Stimulated activated CD4-positive, alpha-beta T cell treated with anti-CD3 and anti-CD28 coated beads, Interleukin-1b, Interleukin-23, amount 100 ng/mL, for 48 hours (primary cell): ENCODE measurements at places on chromosomes 16 and 17.

GRCh38 chr16:2531371-2531695 is at the start of gene CEMP1:
CEMP1 (minus strand) TSS chr16:2531408; CDS start chr16:2531073, 335 bp downstream.
- no peak for DNase-seq

DNA sequence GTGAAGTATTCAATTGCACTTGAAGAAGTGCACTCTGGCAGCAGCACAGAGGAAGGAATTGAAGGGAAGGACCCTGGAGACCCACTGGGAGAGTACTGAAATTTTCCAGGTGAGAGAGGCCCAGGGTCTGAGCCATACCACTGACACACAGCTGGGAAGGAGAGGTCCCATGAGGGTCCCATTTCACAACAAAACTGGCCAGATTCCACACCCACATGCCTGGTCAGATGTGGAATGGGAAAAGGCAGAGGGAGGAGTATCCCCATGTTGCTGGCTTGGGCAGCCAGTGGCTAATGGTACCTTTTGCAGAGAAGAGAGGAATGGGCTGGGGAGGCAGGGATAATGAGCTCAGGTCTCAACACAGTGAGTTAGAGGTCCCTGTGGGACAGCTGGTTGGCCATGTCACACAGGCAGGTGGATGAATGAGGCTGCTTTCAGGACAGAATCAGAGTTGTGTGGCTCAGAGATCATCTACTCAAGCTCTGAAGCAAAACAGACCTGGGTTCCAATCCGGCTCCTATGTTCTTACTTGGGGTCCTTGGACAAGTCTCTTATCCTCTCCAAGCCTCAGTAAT is 26.2 kb upstream of the NGFR start:
- no peak for DNase-seq

- DNase-seq, result no peak
Measured at GRCh38 chr17:79621151-79621943, 10.5 kb upstream of the RBFOX3 start.

DNA sequence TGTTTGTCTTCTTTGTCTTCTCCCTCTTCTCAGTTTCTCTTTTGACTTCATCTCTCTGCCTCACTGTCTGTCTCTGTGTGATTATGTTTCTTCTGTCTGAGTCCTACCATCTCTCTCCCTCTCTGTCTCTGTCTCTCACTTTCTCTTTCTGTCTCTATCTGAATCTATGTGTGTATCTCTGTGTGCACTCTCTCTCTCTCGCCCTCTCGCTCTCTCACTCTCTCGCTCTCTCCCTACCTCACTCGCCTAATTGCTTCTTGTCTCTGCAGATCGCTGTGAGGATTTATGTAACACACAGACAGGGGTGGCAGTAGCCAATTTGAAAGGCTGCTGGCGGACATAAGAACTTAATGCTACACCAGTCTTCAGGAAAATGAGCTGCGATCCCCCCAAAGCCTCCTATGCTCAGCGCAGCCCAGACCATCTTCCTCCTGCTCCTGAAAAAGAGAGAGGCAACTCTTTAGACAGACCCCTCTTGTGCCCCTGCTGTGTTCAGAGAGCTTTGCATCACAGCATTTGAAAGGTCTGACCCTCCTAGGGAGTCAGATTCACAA is 140.9 kb downstream of the CCT6B start:
- DNase-seq, result no peak

- no peak for DNase-seq
Measured at GRCh38 chr17:10018461-10018891, 113.4 kb upstream of the RCVRN start.

- DNase-seq, result peak; percentile 81
Measured at GRCh38 chr16:89241187-89242007, 23.9 kb downstream of the ZNF778 start.

GRCh38 chr16:31009894-31010584 is 399 bp downstream of the STX1B start:
- no peak for DNase-seq

- DNase-seq, result no peak
Measured at GRCh38 chr17:76893623-76894334, 25.6 kb downstream of the MGAT5B start.

DNA sequence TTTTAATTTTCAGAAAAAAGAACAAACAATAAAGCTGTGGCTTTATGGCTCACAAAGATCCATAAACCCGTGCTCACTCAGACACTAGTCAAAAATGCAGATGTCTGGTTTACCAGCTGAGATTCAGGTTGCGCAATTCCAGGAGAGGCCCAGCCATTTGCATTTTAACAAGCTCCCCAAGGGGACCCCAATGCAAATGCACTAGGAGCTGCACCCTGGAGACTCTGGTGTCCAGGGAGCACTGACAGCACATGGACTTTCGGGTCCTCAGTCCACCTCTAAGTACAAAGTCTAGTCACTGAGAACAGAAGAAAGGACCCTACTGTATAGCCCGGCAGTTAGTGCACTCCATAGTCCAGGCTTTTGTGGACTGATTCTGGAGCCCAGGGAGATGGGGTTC is 326.3 kb downstream of the MAF start:
- no peak for DNase-seq

DNA sequence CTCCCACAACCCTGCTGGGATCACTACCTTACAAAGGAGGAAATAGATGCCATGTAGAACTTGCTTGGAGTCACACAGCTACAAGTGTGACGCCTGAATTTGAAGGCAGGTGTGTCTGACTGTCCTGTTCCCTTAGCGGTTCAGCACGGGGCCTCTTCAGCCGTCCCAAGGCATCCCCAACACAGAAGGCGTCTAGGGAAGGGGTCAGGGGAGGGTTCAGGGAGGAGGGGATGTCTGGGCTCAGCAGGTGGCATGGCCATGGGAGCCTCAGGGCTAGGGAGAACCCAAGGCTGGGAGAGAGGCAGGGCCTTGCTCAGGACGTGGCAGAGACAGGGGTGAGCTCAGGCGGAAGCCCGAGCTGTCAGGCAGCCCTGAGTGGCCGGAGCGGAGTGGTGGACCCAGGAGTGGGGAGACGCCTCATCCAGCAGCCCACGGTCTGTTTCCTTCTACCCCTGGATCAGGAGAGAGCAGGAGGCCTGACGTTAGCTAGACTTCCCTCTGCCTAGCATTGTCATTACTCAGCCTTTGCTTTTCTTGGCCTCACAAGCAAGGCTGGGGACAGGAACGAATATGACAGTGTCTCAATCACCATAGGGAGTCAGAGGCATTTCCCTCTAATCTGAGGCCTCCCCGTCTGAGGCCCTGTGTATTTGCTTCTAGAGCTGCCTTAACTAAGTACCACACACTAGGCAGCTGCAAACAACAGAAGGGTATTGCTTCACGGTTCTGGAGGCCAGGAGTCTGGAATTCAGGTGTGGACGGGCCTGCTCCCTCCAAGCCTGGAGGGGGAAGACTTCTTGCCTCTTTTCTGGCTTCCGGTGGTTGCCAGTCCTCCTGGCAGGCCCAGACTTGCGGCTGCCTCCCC is 31.3 kb upstream of the ANKRD40CL start:
- DNase-seq, result no peak

DNA sequence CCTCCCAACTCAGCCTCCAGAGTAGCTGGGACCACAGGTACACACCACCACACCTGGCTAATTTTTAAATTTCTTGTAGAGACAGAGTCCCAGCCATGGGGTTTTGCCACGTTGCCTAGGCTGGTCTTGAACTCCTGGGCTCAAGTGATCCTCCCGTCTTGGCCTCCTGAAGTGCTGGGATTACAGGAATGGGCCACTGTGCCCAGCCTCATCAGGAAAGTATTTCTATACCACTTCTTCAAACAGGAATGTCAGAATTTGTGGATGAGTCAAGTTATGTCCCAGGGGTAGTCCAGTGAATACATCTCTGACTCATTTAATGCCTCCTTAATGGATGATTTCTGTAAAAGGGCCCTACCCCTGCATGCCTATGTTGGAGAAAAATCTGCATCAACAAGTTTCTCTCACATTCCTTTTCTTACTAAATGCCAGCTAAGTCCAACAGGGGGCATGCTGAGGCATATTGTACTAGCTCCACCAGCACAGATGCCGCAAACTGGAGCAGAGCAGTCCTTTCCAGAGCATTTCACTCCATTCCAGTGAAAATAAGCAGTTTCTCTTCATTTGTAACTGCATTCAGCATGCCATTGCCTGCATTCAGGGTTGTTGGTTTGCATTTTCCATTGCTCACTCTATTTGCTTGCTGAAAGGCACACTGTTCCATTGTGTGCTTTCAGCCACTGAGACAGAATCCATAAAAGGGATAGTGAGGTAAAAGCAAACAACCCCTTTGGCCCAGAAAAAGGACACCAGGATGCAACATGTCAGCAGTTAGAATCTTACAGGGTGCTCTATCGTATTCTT is 5.3 kb upstream of the CAVIN1 start:
- no peak for DNase-seq

GRCh38 chr17:57783338-57783742 is 38.2 kb upstream of the CCDC182 start:
- peak; percentile 79 for DNase-seq

DNA sequence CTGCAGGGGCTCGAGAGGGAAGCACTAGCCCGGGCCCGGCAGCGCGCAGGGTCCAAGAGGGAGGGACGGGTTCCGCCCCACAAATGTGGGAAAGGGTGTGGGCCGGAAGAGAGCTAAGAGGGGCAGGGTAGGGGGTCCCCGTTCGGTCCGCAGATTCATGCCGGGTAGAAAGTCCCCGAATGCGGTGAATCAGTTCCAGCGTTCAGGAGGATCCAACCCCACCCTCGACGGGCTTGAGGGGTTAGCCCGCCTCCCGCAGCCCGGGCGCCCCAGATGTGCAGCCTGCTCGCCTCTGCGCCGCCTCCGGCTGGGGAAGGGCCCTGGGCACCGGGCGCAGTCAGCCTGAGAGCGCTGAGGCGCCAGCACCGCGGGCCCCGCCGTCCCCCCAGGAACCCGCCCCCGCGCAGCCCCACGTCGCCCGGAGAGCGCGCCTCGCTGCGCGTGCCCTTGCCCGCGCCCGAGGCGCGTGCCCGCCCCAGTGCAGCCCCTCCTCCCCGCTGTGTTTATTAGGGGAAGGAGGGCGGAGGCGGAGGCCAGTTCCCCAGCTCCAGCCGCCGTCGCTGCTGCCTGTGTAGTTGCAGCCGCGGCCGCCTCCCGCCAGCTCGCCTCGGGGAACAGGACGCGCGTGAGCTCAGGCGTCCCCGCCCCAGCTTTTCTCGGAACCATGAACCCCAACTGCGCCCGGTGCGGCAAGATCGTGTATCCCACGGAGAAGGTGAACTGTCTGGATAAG is at the start of gene LASP1:
Gene LASP1, plus strand, starts transcription at position 533 of the 733 bp plus-strand sequence. Its CDS starts 132 bp downstream, at position 665.
- peak; percentile 89 for DNase-seq

GRCh38 chr17:81402530-81402941 is 7.3 kb downstream of the BAHCC1 start:
- no peak for DNase-seq

DNA sequence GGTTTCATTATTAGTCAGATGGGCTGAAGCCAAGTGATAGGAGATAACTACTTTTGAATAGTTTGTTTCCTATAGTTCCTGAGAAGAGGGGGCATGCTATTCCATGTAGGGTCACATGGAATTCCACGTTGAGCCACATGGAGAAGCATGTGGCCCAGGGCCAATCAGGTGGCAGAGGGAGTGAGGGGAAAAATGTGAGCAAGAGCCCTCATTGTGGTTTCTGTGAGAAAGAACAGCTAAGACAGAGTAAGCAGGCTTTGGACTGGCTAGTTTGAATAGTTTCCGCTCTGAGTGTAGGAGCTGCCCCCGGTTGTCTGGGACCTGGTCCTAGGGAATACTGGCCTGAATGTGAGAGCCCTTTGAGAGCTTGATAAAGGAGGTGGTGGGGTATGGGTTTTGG is 69.9 kb upstream of the CNTNAP4 start:
- DNase-seq, result no peak

GRCh38 chr16:1785846-1786170 is 3.0 kb downstream of the NUBP2 start:
- no peak for DNase-seq

DNA sequence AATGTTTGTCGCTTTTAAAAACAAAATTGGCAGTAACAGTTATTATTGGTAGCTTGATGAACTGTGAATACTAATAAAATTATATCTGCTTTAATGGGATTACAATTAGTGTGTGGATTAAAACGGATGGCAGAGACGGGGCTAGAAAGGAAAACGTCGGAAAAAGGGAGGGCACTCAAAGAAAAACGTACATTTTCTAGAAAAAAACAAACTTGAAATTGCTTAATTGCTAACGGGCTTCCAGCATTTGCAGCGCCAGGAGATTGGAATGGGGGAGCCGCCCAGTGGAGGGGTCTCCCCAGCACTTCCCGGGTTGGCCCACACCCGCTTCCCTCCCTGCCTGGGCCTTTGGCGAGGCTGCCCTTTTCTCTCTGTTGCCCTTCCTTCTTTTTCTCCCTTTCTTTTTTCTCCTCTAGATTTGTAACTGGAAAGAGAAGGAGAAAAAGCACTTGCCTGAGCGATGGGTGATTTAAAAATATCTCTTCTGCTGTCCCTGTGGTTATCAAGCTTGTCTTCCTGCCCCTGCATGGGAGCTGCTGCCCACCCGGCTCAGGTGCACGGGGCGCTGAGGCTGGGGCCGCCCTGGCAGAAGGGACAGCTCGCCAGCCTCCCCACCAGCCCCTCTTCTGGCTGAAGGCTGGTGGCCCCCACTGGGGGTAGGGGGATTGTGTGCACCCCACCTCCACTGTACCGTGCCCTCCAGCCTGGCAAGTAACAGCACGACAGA is 5.9 kb downstream of the BAHCC1 start:
- no peak for DNase-seq

GRCh38 chr17:44636562-44636961 is 19.7 kb upstream of the MEIOC start:
- DNase-seq, result no peak

DNA sequence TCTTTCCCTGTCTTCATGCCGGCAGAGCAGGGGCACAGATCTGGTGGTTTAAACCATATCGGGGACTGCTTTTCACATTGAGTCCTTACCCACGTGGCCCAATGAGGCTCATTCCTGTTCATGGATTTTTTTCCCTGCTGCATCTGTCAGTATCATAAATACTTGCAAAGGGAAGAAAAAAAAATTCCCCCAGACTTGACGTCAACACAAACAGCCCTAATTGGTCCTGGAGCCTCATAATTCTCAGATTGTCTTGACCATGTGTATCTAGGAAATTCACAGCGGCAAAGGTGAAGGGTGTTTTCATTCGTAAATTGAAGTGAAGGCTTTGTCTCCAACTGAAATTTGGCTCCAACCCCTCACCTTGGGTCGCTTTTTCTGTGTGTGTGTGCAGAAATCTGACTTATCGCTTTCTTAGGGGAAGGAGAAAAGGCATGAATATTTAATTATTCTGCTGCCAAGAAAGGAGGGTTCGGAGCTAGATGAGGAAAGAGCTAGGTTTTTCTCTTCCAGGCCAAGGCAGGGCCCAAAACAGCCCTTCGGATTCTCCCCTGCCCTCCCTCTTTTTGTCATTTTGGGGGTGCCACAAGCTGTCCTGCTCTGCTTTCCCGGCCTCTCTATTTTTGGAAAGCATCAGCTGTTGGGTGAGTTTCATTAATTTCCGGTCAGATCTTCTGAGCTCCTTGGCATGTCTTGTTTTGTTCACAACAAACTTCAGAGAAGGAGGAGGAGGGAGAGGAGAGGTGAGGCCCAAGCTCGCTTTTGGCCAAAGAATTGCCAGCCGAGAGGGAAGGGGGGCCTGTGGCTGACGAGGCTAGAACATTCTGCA is 17.8 kb upstream of the CIBAR2 start:
- no peak for DNase-seq

GRCh38 chr16:58577141-58577540 is 52.5 kb downstream of the CNOT1 start:
- DNase-seq, result no peak

GRCh38 chr16:35510701-35511100 is 2051.3 kb downstream of the TP53TG3F start:
- DNase-seq, result no peak

- DNase-seq, result no peak
Measured at GRCh38 chr16:87486713-87487247, 6.0 kb downstream of the ZCCHC14 start.
